ENCODE measurements at places on chromosomes 7 and 10.
A peak's percentile ranks its signal among the peaks of the same experiment; 100 is the strongest.

GRCh38 chr10:88565072-88565471, 18.0 kb downstream of the RNLS start:
- DNase-seq = peak; percentile 24

DNA sequence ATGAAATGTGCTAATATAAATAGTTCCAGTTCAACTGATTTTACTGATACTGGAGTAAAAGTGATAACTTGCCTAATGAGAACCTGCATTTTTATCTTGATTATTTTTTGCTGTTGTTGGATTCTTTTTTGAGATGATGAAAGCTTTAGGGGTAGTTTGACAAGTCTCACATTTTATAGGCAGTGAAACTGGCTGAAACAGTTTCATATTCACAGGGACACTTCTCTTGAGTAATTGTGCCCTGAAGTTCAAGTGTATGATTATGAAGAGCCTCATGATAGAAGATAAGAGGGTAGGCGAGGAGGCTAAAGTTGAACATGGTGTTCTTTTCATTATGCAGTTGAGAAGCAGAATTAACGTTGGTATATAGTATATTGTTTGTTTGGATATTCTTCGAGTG, 5.1 kb downstream of the AUTS2 start:
- no peak for DNase-seq

GRCh38 chr10:110076559-110077318, 69.0 kb downstream of the ADD3 start:
- no peak for DNase-seq

DNA sequence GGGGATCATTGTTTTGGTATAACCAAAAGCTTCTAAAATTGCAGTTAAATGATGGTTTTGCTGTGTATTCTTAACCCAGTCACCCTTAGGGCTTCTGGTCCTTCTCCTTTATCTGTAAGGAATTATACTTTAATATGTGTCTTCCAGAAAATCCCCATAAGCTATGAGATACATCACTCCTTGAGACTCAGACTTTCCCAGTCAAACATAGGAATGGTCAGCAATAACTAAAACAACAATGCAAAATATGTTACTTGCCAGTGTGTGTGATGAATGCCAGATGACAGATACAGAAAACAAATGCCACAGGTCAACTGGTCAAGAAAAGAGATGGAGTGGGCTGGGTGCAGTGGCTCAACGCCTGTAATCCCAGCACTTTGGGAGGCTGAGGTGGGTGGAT, 10.1 kb downstream of the ADD3 start:
- DNase-seq = no peak

- DNase-seq = peak; percentile 94
Measured at GRCh38 chr7:148940702-148941597, 56.9 kb upstream of the EZH2 start.

GRCh38 chr10:84374455-84374854, 46.1 kb downstream of the CCSER2 start:
- DNase-seq = no peak

- DNase-seq = no peak
Measured at GRCh38 chr10:84201244-84201606, 6.9 kb downstream of the CDHR1 start.

DNA sequence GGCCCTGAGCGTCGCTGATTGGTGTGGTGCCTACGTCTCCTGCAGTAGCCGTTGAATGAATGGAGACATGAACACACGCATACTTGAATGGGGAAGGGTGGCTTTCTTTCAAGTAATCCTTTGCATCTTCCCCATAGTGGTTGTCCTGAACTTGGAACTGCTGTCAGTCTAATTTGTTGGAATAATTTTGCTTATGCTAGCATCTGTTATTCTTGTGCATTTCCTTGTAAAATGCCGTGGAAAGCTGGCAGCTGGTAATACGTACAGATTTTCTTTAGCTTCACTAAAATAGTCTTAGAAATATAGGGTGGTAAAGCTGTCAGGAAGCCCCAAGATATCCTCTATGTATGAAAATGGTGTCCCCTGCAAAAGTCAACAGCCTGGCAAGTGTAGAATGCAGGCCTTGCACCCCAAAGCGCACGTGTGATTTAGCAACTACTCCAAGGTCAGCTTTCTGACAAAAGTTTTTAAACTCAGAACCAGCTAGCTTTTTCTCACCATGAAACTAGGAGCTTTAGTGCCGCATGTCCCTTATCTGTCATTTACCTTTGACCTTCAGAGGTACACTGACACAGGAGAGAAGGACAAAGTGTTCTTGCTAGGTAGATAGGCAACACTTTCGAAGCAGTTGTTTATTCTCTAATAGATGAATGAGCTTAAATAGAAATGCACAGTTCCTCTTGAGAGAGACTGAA, 70.8 kb downstream of the RBM33 start:
- DNase-seq = no peak

DNA sequence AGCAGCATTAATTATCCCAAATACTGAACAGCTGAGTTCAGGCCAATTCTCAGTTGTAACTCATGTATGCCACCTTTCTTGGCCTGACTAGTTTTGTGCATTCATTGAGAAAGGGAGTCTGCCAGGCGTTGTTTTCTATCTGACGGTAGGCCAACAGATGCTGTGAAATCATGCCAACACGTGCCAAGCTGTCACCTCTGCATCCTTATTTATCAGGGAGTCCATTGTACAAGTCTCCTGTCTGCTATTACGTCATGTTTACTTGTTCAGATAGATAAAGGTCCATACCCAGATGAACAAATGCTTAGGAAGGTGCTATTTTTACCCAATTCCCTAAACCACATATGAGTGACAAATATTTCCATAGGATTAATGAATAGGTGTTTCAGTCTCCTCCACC, 127.2 kb upstream of the CDK6 start:
- no peak for DNase-seq

GRCh38 chr10:124708246-124708779, 35.9 kb downstream of the FAM53B start:
- peak; percentile 34 for DNase-seq

- DNase-seq = no peak
Measured at GRCh38 chr10:28494420-28494819, 38.5 kb upstream of the WAC start.

DNA sequence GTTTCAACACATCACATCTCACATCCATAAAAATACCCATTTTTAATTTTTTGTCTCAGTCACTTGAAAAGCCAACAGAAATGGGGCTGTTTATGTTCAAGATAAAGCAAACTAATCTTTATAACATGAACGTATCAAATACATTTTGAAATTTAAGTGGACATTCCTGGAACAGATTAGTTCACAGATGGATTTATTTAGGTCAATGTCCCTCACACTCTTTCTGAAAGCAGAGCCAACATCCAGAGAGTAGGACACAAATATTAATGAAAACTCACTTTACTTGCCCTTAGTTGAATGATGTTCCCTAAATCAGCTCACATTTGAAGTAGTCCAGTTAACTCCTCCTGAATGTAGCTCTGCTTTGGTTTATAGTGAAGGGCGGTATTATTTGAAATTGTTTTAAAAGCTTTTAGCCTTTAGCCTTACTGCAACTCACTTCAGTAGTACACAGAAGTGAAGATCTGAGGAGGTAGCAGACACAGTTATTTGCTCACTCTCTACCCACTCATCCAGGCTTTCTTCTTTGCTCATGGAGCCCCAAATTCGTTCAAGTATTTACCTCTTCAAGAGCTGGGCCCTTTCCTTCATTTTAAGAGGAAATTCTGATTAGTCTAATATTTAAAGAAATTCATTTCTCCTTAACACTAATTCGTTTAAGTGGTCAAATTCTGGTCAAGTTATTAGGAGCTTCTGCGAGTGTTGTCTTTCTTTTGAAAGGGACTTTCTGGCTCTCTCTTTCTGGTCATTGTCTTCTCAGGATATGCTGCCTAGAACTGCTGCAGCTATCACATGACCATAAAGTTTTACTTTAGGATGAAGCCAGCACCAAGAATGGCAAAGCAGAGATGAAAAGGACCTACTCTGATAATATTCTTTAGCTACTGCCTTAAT, 180.6 kb upstream of the AGR3 start:
- DNase-seq = no peak

GRCh38 chr10:76422769-76423168, 991.3 kb downstream of the LRMDA start:
- DNase-seq = no peak

- no peak for DNase-seq
Measured at GRCh38 chr7:78176171-78176570, 377.6 kb downstream of the PHTF2 start.

GRCh38 chr7:86788948-86789347, 145.2 kb downstream of the GRM3 start:
- DNase-seq = no peak

- DNase-seq = no peak
Measured at GRCh38 chr7:84693483-84693882, 493.4 kb downstream of the SEMA3D start.

DNA sequence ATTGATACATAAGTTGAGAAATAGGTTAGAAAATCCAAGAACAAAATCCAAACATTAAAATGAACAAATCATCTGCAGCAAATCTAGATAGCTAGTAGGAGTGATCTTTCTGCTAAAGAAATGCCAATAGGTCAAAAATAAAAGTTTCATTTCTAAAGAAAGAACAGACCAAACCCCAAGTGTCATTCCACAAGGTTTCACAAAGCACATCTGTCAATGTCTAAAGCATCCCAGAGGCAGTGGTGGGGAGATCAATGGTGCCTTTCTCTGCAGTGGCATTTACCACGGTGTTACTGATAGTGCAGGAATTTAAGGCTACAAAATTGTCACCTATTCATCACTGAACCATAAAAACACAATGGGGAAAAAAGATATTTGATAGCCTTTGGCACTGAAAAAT, 147.9 kb downstream of the PARD3 start:
- DNase-seq = no peak

Data from SK-N-DZ (cell line).